ENCODE measurements at places on chromosomes 13 and 19.

DNA sequence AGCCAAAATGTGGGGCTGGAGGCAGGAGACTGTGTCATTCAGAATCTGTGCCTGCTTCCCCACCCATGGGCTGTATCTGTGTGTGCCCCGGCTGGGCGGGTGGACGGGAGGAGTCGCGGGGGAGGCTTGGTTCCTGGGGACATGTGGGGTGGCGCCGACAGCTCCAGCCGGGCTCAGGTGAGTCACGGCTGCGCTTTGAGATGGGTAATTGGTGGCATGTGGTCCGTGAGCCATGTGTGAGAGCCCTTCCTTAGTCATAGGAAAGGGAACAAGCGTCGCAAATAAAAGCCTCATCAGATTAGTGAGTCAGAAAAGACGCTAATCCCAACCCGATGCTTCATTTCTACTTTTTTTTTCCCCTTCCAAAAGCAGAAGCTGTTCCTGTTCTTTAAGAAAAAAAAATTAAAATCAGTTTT is 118.6 kb upstream of the ZNF536 start:
- no peak for DNase-seq

DNA sequence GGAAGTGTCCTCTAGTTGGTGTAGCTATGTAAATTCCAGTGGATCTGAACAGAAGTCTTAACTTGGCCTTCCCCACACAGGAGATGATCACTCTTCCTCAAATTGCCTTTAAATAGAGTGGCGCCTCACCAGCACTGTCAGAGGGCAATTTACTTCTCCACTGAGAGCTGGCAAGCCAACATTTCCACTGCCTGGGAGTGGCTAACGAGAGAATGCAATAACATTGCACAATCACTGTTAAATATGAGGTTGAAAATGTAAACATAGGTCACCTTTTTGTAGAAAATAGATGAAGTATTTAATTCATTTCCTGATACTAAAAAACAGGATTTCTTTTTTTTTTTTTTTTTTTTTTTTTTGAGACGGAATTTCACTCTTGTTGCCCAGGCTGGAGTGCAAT is 55.4 kb upstream of the UBL3 start:
- DNase-seq, result no peak

DNA sequence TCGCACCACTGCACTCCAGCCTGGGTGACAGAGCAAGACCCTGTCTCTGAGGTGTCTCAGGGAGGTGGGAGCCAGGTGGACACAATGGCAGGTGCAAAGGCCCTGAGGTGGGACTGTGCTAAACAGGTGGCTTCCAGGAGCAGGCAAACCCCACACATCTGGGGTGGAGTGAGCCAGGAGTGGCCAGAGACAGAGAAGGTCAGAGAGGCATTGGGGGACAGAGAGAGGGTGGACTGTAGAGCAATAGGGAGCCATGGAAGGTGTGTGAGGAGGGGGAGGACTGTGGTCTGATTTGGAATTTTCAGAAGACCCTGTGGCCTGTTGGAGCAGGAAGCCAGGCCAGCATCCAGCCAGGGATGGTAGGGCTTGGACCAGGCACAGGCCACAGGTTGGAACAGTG is 4.7 kb downstream of the MEF2B start:
- DNase-seq, result no peak

GRCh38 chr19:44777715-44778347 is at the start of gene CBLC:
CBLC (plus strand) TSS chr19:44777890; CDS start chr19:44777932, 42 bp downstream.
- no peak for DNase-seq

DNA sequence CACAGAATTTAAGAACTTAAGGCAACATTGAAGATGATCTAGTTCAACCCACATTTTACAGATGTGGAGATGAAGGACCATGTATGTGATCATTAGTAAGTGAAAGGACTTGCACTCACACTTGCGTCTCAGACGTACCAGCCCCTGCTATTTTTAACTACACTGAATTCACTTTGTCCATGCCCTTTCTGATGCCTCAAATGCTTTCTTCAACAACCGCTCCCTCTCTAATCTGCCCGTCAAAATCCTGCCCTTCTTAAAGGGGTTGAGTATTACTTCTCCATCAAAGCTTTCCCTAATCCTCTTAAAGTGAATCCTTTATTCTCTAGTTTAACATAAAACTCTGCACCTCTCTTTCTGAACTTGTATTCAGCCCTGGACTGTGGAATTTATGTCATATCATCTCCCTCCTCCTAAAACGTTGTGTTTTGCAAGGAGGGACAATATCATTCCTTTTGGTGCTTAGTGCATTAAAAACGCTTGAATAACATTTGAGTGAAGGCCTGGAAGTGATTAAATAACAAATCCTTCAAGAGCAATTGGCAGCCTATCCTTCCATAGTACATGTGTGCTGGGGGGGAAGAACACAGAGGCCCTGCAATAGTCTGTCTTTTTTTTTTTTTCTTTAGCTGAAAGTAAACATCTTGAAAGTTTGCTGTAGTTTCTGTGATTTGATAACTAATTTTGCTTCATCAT is 493.3 kb downstream of the LMO7 start:
- no peak for DNase-seq

DNA sequence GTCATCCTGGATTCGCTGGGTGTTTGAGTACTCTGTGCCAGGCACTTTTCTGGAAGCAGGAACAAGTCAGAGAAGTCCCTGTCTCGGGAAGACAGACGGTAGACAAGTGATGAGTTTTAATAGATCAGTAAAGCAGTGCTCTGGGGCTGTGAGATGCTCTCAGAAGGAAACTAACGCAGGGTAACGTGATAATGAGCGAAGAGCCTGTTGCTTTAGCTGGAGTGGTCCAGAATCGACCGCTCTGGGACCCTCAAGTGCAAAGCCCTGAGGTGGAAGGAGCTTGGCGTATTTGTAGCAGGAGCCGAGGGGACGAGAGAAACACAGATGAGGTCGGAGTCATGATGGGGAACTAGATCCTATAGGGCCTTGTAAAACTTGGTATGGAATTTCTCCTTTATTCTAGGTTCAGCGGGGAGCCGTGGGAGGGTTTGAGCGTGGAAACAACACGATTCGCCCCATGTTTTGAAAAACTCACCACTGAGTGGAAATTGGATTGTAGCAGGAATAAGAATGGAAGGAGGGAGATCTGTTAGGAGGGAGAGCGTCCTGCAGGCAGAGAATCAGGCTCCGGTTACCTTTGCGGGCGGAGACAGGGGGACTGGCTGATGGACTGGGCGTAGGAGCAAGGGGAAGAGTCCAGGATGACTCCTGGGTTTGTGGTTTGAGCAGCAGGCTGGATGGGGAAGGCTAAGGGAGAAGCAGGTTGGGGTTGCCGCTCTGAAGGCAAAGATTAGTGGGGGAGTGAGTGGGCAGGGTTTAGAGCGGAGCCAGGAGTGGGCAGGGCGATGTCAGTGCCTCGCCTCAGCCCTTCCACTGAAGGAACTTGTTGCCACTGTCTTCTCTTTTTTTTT is 763 bp downstream of the POLD1 start:
- no peak for DNase-seq

GRCh38 chr19:11444059-11444458 is 8.6 kb downstream of the PRKCSH start:
- no peak for DNase-seq

- DNase-seq, result no peak
These were observed 31.2 kb downstream of the IGFL2 start for GRCh38 chr19:46179076-46179759.

- DNase-seq, result no peak
These were observed 159.7 kb upstream of the FREM2 start for GRCh38 chr13:38527140-38527539.

DNA sequence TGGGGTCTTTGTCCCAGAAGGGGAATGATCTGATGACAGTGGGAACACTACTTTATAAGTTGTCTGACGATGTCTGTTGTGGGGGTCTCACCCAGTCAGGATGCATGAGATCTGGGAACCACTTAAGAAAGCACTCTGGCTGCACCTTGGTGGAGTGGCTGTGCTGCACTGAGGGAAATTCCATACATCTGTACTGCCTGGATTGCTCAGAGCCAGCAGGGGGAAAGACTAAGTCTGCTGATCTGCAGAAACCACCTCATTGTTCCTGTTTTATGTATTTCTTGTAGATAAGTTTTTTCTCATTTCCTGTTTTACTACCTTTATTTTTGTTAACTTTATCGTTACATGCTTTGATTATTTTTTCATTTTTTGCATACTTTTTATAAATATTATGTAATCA is 27.3 kb downstream of the ZNF430 start:
- DNase-seq, result no peak

DNA sequence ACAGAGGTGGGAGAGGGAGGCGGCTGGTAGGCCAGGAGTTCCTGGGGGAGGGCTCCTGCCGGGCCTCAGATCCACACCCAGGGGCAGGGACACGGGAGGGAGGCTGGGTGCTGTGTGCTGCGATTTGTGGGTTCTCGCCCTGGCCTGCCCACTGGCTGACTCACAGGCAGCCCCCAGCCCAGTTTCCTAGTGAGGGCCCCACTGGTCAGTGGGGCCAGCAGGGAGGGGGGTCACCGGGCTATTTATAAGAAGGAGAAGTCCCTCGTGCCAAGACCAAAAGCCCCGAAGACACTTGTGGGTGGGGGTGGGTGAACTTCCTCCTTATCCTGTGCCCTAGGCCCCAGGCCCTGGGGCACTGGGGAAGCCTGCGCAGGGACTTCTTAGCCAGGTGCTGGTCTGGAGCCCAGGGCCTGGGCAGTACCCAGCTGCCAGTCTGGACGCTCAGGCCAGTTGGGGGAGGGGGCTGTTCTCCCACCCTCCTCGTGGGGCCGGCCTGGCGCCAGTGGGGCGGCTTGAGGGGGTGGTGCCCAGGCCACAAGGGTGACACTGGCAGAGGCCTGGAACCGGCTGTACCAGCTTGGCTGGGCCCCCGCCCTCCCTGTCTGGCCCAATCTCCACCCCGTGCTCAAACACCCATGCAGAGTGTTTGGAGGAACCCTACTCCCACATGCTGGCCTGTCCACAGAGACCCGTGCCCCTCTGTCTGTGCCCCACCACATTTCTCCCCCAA is 5.0 kb upstream of the JUNB start:
- DNase-seq, result peak; percentile 33

- DNase-seq, result no peak
These were observed 1.1 kb upstream of the MVB12A start for GRCh38 chr19:17418710-17419109.

- DNase-seq, result no peak
These were observed 14.7 kb downstream of the ALOX5AP start for GRCh38 chr13:30750036-30750435.

GRCh38 chr19:48926909-48927308 is 6.6 kb upstream of the DHDH start:
- DNase-seq, result no peak

- no peak for DNase-seq
These were observed 4.6 kb downstream of the S1PR2 start for GRCh38 chr19:10226376-10227025.

DNA sequence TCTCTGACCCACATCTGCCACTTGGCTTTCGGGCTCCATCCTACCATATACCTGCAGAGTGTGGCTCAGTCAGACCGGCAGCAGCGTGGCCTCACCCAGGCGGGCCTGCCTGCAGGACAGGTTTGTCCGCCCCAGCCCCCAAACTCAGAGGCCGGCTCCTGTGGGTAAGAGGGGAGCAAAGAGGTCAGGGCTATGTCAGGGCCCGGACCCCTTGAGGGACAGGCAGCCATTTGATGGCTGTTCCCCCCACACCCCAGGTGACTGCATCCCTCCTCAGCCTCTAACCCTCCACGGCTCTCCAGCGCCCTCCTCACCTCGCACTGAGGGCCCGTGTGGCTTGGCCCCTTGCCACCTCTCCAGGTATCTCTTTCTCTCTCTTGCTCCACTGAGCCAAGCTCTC is 12.3 kb upstream of the ZBTB32 start:
- DNase-seq, result no peak

DNA sequence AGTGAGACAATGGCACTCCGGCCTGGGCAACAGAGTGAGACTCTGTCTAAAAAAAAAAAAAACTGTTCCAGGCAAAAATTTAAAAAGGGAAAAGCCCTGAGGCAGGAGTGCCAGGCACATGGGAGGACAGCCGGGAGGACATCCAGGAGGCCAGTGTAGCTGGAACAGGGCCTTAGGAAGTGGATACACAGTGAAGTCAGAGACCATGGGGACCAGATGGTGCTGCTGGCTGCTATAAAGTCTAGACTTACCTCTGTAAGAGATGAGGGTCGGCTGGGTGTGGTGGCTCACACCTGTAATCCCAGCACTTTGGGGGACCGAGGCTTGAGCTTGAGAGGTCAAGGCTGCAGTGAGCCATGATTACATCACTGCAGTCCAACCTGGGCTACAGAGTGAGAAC is 15.0 kb downstream of the HAS1 start:
- no peak for DNase-seq

DNA sequence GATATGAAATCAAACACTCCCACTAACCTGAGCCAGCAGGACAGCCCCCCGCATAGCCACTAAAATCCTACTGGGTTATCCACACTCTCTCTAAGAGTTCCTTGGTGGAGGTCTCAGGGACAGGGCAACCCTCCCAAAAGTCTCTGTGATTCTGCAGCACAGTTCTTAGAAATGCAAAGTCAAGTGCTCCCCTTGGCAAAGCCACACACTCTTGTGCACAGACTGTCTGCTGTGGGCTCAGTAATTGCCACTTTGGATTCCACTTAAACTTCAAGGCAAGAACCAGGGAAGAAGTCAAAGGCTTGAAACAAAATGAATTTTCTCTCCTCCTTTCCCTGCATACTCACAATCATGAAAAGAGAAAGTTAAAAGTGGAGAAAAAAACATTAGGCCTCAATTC is 61.5 kb downstream of the DOCK9 start:
- no peak for DNase-seq

GRCh38 chr13:109738298-109738746 is 48.1 kb downstream of the IRS2 start:
- no peak for DNase-seq

DNA sequence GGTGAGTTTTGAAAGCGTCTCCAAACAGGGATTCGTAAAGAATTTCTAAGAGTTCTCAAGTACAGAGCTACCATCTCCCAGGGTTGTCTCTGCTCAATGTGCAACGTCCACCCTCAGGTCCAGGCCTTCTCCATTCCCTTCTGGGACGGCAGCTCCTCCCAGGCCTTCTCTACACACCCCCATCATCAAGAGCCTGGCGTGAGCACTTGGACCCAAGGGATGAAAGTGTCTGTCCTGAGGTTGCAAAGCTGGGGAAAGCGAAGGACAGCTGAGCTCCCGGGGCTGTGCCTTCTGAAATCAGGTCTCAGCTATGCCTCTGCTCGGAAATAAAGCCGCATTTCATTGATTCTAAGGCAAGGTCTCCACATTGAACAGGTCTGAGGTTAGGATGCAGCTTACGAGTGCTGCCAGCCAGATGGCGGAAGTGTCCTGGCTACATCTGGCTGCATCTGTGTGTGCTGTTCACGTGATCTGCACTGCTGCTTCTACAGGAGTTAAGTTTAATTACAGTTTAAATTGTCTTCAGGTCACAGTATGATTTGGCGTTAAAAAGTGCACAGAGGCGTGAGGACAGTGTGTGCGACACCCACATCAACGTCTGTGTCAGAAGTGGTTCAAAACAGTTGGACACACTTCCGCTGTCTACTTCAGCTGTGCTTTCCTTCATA is 27.0 kb upstream of the MIER2 start:
- no peak for DNase-seq

Data from stimulated activated CD8-positive, alpha-beta memory T cell treated with anti-CD3 and anti-CD28 coated beads, Interleukin-4, amount 100 ng/mL, for 48 hours (primary cell).